ENCODE measurements at places on chromosomes 6 and 20.

DNA sequence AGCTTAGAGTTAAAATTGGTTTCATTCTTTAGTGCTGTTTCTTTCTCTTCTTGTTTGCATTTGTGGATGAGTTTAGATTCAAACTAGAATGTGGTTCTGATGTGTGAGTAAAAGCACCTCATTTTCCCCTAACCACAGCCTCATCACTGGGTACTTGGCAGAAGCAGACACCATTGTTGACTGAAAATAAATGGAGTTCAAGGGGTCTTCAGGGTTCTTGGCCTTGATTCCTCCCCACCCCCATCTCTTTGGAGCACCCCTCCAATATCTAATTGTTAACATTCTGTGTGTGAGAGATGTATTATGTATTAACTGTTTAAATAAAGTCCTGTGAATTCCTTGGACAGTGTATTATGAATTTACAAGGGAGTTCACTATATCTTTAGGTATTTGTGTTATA lies 59.6 kb downstream of the JARID2 start:
- no peak for DNase-seq

DNA sequence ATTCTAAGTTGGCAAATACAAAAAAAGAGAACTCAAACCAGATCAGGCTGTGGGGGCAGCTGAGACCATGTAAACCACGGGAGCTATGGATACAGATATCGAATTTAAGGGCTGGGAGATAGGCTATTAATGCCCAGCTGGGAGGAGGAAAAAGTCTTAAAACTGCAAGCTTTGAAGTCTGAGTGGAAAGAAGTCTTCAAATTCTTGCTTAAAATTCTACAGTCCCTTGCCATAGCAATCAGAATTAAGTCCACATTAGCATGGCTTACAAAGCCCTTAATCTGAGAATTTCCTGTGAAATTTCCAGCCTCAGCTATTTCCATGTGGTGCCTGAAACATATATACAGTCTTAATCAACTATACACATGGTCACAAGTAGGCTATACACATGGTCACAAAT lies 465.0 kb upstream of the HSF2 start:
- DNase-seq: no peak

- DNase-seq: no peak
Measured at GRCh38 chr20:3283222-3283820, 44.3 kb upstream of the SLC4A11 start.

- DNase-seq: no peak
Measured at GRCh38 chr6:2859185-2859700, 17.6 kb upstream of the SERPINB1 start.

DNA sequence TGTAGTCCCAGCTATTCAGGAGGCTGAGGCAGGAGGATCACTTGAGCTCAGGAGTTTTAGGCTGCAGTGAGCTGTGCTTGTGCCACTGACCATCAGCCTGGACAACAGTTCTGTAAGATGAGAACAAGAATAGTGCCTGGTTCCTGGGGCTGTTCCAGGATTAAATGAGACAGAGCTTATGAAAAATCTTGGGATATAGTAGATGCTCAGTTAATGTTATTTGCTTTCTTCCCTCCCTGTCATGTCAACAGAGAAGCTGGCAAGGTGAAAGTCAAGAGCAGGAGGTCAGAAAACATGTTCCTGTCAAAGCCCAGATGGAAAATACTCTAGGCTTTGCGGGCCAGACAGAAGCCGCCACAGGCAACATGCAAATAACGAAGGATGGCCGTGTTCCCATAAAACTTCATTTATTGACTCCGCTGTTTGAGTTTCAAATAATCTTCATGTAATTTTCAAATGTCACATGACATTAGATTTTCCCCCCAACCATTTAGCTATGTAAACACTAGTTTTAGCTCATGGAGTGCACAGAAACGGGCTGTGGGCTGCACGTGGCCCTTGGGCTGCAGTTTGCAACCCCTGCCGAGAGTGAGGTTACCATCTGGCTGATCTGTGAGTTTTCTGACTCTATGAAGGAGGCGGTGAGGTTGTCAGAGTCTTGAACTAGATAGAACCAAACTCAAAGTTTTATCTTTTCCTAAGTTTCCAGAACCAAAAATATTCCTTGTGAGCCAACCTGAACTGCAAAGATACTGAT lies 63.4 kb upstream of the PMEPA1 start:
- DNase-seq: no peak

DNA sequence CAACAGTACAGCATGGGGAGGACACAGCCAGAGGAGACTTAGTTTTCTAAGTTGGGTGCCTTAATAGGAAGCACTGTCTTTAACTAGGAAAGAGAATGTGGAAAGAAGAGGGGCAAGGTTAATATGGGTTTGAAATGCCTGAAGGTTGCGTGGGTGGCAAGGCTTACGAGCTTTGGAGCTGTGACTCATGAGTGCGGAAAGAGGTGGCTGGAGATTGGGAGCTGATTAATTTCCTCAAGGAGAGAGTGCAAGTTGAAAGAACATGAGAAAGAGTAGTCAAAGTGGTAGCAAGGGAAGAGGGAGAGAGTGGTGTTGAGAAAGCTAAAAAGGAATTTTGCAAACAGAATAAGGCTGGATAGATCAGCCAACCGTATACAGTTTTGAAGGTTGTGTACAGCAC lies 315.1 kb upstream of the PRND start:
- DNase-seq: peak; percentile 90

DNA sequence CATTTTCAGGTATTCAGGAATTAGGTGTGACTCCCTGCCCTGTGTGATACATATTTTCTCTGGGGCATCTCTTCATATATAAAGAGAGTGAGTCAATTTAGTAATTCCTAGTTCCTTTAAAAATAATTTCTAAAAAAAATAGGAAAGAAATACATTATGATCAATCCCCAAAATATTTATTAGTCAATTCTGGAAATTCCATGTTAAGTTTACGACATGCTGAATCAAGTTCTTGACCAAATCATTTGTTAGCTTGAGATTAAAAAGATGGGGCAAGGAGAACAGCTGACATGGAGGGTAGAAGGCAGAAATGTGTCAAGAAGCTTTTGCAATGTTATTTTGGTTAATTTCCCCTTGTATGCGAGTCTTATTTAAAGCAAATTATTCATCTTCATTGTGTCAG lies 22.7 kb upstream of the PRDM1 start:
- peak; percentile 52 for DNase-seq

DNA sequence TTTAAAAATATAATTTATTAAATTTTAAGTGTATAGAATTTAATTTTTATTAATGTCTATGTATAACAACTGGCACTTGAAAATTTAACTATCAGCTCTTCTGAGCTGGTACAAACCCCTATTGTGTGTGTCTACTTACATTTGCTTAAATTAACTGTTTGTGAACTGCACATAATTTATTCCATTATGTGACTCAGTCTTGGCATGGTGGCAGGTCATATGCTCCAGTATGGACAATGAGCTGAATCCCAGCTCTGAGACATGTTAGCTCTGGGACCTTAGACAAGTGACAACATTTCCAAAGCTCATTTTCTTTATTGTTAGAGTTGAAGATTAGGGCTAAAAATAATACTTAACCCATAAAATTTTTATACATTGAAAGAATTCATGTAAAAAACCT lies 526.1 kb upstream of the MARCKS start:
- no peak for DNase-seq

DNA sequence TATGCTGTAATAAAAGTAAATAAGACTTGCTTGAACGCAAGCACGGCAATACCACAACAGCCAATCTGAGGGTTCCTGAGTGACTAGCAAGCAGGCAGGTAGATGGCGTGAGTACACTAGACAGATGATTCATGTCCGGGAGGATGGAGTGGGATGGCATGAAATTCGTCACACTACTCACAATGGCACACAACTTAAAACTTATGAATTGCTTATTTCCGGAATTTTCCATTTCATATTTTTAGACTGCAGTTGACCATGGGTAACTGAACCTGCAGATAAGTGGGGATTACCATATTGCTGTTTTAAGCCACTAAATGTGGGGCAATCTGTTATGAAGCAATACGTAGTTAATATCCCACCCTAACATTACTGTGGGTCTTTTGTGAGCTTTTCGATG lies 93.6 kb upstream of the NFATC2 start:
- peak; percentile 86 for DNase-seq

DNA sequence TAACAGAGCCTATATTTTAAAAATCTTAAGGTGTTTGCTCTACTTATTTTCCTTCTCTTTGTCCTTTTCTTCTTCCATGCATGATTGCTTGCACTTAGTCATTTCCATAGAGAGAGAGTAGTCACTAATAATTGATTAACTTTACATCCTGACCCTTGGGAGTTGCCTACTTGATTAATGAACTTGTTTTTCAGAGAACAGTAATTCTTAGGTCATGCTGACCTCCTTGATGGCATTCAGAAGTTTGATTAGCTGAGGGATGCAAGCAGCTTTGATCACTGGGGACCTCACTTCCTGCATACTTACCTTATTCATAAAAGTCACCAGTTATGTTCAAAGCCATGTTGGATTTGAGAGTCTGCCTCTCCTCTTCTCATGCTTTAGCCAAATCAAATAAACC lies 715.6 kb upstream of the ID4 start:
- no peak for DNase-seq

- DNase-seq: no peak
Measured at GRCh38 chr6:142332393-142333098, 30.7 kb downstream of the ADGRG6 start.

DNA sequence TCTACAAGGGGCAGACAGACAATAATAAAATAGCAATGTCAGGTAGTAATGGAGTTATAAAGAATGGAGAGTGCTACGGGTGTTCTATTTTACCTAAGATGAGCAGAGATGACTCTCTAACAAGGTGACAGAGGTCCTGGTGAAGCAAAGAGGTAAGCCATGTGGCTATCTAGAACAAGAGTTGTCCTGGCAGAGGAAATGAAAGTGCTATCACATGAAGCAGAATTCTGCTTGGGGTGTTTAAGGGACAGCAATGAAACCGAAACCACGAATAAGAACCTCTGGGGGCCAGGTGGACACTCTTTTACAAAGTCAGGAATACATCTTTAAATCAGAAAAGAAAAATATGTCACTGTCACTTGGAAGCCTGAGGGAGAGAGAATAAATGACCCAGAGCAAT lies 37.9 kb upstream of the IRAK1BP1 start:
- DNase-seq: no peak

DNA sequence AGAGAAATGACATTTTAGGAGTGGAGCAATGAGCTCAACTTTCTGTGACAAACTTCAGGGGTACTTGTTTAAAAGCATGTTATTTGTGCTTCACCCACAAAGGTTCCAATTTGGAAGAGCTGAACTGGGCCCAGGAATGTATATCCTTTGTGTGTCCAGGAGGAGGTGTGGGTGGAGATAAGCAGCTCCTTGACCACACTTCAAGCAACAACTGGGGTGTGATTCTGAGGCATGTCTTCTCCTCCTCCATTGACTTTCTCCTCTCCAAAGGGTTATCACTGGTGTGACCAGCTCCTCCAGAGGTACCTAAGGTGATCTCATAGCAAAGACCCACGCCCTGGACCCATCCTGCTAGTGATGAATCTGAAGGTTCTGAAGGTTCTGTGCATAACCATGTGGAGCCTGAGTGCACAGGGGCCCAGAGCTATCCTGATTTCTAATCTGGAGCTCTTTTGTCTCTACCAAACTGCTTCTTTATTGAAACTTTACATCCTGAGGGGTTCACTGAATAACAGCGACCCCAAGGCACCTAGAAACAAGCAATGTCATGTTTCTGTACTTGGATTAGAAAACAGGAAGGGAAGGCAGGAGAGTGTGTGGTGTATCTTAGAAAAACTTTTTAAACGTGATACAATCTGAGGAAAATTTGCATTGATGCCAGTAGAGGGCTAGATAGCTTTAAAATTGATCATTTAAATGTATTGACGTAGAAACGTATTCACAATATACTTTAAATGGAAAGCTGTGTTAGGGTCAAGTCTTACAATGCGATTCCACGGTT lies 60.9 kb upstream of the CD93 start:
- no peak for DNase-seq

DNA sequence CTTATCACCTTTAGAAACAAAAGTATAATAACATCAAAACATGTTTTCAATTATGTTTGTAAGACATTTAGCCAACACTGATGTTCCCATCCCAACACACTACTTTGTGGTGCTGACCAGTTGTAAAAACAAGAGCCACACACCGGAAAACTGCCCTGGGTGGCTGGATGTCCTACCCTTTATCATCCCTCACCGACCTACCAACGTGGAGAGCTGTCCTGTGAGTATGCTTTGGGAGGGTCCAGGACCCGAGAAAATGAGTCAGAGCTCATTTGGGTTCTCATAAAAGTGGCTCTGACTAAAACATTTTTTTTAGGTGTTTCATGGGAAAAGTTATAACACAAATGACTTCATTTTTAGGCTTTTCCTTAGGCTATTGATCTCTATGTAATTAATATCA lies 29.3 kb upstream of the CTAGE9 start:
- DNase-seq: no peak

GRCh38 chr6:22325481-22325880 lies 28.6 kb upstream of the PRL start:
- no peak for DNase-seq

- DNase-seq: peak; percentile 60
Measured at GRCh38 chr20:49964964-49965780, 17.6 kb upstream of the SNAI1 start.

GRCh38 chr6:105029581-105029980 lies 72.7 kb downstream of the LIN28B start:
- DNase-seq: no peak

DNA sequence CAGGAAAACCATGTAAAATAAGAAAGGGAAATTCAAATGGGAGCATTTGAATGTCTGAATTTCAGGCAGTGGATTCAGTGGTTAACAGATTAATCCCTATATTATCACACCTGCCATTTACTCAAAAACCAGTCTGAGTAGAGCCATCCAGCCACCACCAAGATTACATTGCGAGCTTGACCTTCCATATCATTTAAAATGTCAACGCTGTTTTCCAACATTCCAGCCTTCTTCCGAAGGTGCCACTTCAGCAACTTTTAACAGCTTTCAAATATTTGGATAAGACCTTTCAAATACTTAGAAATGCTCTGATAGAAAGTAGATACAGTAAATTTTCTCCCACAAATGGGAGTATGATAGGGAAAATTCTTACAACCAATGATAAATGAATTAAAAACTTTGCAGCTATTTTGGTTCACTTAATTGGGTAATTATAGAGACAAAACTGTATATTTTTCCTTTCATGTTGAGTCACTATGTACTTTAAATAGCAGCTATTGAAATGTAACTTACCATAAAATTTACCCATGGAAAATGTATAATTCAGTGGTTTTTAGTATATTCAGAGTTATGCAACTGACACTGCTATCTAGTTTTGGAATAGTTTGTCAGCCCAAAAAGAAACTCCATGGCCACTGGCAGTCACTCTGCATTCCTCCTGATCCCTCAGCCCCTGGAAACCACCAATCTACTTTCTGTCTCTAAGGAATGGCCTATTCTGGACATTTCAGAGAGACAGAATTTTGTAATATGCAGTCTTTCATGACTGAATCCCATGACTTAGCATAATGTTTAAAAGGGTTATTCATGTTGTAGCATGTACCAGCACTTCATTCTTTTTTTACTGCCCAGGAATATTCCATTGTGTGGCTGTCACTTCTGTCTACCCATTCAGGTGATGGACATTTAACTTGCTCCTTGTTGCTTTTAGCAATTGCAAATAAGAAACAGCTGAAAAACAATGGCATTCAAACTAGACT lies 21.5 kb downstream of the EZR start:
- DNase-seq: no peak

GRCh38 chr20:46477640-46478039 lies 35.7 kb downstream of the ZNF334 start:
- DNase-seq: no peak

- DNase-seq: no peak
Measured at GRCh38 chr6:11386323-11386722, 151.2 kb upstream of the TMEM170B start.

Data from RWPE1 (cell line).